ENCODE measurements at places on chromosomes 7 and 10.

GRCh38 chr7:128887169-128888038, 23.1 kb downstream of the KCP start:
- DNase-seq: no peak

GRCh38 chr7:37198041-37198905, 250.4 kb downstream of the ELMO1 start:
- DNase-seq: no peak

- no peak for DNase-seq
These were observed 110.6 kb downstream of the LSM5 start for GRCh38 chr7:32379510-32380112.

DNA sequence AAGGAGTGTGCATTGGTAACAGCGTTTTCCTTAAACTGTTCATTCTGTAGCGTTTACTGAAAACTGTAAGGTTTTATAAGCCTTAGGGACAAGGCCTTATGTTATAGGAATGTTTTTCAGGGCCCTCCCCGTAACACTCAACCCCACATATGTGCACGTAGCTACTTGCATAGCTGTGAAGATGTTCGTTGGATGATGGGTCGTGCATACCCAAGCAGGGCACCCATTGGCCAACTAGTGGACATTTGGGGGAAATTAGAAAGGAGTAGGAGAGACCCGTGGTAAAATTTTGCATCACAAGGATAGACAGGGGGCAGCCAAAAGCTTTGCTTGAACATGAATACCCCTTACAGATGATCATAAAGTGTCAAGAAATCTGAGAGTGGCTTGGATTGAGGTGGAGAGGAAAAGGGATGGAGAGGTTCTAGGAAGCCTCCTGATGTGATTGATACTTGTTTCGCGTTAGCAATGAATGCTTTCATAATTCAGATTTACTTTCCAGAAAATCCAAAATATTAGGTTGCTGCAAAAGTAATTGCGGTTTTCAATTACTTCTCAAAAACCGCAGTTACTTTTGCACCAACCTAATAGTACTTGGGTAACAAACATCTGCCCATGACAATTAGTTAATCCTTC, 878 bp downstream of the SEC61A2 start:
- peak; percentile 32 for DNase-seq

DNA sequence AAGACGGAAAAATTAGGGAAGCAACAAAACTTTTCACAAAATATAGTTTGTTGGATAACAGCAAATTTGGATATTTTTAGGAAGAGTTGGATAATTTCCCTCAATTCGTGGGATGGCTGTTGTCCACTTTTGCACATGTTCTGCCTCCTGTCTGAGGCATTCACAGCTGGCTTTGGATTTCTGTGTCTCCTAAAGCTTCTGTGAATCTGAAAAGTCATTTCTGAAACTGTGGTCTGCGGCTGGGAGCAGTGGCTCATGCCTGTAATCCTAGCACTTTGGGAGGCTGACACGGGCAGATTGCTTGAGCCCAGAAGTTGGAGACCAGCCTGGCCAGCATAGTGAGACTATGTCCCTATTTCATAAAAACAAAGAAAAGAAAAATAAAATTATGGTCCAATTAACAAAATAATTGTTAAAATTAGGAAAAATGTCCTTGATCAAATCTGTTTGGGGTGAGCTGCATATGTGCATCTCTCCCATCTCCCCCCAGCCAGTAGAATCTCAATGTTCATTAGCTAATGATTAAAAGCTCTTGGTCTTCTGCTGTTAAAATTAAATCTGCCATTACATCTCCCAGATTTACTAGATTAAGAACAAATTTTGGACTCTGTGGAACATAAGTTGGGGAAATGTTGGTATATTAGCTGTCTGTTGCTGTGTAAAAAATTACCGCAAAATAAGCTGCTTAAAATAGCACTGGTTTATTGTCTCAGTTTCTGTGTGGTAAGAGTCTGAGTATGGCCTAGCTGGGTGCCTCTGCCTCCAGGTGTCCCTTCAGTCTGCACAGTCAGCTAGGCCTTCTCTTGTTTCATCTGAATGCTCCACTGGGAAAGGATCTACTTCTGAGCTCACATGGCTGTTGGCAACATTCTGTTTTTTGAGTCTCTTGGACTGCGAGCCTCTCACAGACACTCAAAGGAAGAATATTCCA, 332.0 kb upstream of the FZD1 start:
- no peak for DNase-seq

DNA sequence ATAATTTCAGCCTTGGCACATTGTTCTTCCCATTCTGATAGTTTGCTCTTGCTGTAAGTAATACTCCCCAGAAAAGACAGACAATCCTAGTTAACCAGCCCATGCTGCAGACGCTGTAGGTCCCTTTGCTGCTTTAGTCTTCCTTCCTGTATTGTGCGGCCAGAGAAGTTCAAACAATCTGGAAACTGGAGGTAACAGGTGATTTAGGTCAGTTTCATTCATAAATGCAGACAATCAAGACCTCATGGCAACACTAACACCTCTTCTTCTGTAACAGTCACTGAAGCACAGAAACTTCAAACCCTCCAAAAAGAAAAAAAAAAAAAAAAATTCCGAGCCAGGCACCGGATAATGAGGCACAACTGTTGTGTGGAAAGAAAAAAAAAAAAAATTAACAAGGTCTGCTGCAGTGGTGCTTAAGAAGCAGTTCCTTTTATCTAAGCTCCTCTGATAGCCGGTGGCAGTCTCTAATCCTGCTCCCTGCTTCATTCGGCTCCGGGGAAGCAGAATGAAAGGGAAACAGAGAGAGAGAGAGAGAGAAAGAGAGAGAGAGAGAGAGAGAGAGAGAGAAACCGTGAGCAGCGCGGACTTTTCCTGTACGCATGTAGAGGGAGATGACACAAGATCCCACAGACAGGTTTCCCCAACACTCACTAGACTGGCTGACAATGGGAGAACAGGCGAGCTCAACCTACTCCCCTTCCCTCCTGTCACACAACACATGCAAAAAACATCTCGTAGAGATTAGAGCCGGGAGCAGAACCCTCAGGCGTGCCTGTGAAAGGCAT, at the start of gene SEMA3A:
TSS of gene SEMA3A (minus strand) at position 306 of the 788 bp plus-strand sequence. CDS start at position 103, 203 bp downstream.
- DNase-seq: peak; percentile 56

- DNase-seq: no peak
These were observed 1126.2 kb downstream of the TYW1 start for GRCh38 chr7:68122801-68123200.

- DNase-seq: no peak
These were observed 39.3 kb upstream of the HMX3 start for GRCh38 chr10:123096452-123096851.

DNA sequence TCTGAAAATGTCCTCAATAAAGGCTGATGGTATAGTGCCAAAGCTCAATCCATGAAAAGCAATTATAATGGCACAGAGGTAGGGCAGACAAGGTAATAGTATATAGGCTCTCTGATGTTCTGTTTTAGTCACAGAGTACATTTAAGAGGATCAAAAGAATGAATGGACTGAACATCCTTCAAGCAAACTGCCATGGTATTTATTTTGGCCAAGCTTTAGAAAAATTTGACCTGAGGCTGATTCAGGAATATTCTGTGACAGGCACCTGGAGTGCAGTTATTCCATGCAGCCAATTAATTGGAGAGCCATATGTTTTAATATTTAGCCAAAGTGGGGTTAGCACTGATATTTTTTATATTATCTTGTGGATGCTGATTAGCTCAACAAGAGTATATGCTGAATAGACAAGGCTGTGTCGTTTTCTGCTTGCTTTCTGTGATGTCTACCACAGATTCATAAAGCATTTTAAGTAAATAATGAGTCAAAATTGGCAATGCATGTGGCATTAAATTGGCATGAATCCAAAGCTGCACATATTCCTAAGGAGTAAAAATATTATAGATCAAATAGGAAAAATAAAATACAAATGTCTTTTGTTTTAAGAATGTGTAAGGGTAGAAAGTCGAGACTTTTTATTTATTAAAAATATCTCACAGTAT, 177.4 kb downstream of the PCLO start:
- DNase-seq: no peak

DNA sequence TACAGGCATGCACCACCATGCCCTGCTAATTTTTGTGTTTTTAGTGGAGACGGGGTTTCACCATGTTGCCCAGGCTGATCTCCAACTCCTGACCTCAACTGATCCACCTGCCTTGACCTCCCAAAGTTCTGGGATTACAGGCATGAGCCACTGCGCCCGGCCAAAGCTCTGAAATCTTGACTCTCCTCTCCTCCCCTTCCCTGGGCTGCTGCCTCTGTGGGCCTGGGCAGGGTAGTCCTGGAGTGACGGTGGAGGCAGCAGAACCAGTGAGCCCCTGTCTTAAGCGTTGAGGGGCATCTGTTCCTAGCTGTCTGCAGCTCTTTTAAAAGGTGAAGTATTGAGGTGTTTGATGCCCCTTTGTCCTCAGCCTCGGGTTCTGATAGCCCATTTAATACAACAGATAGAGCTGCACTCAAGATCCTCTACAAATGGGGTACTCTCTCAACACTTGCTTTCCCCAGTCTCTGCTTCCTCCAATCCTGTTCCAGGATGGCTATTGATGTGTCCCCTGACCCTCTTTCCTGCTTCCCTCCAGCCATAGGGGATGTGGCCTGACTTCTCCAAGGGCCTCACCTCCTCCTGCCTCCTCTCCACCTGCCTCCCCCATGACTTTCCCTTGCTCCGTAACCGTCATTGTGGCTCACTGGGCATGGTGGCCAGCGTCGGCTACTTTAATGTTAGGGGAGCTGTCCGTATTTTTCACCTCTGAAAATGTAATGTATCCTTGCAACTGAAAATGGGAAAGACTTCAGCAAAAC, 442.5 kb downstream of the GLRX3 start:
- DNase-seq: no peak

DNA sequence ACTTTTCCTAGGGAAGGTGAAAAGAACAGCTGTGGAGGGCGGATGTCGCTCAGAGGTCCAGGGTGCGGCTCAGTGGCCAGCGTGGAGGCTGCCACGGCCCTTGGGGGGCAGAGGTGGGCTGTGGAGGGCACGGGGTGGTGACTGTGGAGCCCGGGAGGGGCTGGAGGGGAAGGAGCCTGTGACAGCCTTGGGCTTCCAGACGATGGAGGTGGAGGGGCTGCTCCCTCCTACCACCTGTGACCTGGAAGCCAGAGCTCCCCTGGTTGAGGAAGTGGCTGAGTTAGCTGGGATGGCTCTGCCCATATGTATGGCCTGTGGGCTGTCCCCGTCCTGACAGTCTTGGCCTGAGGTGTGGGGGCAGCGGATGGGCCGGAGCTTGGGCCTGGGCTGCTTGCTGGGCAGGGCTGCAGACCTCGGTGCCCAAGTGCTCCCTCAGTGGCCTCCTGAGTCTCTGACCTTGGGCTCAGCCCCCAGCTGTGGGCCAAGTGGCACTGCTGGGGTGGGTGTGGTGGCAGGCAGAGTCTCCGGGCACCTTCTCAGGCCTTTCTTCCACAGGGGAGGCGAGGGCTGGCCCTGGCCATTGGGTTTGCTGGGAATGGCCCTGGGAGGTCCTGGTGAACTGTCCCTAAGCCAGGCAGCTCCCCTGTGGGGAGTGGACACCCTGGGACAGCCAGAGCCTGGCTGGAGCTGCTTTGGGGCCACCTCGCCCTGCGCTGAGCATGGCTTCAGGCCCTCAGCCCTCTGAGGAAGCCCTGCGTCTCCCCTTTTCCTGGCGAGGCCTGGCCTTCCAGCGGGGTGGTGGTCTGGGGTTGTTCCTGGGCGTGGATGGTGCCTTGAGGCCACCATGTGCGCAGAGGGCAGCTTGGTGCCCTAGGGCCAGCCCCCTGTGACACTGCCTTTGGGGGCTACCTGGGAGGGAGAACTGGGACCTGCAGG, 3.9 kb downstream of the BRI3 start:
- DNase-seq: no peak

DNA sequence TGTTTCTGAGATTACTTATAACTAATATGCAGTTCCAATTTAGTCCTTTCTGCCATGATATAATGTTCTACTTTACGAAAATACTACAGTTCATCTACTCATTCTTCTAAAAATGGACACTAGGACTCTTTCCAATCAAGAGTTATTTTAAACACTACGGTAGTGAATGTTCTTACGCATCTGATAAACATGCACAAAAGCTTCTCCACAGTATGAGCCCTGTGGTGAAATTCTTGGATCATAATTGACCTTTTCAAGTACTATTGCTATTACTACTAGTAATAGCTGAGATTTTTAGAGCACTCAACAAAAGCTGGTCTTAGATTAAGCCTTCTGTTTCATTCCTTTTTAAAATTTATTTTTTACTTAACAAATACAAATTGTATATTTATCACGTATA, 106.4 kb downstream of the CH25H start:
- no peak for DNase-seq

GRCh38 chr7:38002689-38003088, 82.2 kb downstream of the EPDR1 start:
- no peak for DNase-seq

DNA sequence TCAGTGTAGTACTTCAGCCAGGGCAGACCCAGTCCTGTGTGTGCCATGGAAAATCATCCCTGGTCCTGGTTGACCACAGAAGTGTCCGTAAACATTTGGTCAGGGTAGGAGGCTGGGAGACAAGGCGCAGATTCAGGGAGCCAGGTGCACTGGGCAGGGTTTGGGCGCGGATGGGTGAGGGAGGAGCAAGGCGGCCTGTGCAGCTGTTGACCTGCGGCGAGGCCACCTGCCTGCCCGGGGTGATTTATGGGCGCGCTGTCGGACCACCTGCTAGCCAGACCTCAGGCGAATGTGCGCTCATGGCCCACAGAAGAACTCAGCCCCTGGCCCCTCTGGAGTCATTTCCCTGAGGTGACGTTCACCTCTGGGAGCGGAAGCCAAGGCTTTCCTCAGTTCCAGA, 6.6 kb downstream of the SFRP5 start:
- no peak for DNase-seq

- no peak for DNase-seq
These were observed 317.8 kb downstream of the SH2D4B start for GRCh38 chr10:80855348-80855971.

DNA sequence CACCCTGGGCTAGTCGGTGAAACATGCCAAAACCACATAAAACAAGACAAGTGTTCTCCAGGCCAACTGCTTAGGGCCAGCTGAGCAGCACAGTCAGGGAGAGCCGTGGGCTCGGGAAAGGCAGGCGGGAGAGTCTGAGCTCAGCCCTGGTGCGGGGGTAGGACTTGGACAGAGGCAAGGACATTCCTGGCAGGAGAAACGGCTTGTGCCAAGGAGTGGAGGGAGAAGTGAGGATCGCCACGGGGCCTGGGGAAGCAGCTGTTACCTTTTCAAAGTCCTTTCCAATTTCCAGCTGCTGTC, 4.2 kb downstream of the ELN start:
- DNase-seq: peak; percentile 41

Measured in GM04503 (cell line).